CD4-positive, alpha-beta T cell treated with Interleukin-6 for 4 hours (primary cell): ENCODE measurements at places on chromosomes 1 and 21.
A peak's percentile ranks its signal among the peaks of the same experiment; 100 is the strongest.

DNA sequence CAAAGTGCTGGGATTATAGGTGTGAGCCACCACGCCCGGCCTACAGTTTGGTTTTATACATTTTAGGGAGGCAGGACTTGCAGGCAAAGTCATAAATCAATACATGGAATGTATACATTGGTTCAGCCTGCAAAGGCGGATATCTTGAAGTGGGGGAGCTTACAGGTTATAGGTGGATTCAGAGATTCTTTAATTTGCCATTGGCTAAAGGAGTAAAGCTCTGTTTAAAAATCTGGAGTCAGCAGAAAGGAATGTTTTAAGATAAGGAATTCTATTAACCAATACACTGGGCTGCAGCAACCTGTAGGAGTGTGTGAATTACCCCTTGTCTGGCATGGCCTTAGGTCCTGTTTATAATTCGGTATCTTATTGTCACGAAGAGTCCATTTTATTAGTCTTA is 57.6 kb downstream of the OPTC start:
- no peak for DNase-seq

- DNase-seq, result no peak
These were observed 79.4 kb downstream of the SSBP3 start for GRCh38 chr1:54326543-54327385.

- DNase-seq, result no peak
These were observed 153.8 kb downstream of the ADGRL2 start for GRCh38 chr1:81954534-81955020.

DNA sequence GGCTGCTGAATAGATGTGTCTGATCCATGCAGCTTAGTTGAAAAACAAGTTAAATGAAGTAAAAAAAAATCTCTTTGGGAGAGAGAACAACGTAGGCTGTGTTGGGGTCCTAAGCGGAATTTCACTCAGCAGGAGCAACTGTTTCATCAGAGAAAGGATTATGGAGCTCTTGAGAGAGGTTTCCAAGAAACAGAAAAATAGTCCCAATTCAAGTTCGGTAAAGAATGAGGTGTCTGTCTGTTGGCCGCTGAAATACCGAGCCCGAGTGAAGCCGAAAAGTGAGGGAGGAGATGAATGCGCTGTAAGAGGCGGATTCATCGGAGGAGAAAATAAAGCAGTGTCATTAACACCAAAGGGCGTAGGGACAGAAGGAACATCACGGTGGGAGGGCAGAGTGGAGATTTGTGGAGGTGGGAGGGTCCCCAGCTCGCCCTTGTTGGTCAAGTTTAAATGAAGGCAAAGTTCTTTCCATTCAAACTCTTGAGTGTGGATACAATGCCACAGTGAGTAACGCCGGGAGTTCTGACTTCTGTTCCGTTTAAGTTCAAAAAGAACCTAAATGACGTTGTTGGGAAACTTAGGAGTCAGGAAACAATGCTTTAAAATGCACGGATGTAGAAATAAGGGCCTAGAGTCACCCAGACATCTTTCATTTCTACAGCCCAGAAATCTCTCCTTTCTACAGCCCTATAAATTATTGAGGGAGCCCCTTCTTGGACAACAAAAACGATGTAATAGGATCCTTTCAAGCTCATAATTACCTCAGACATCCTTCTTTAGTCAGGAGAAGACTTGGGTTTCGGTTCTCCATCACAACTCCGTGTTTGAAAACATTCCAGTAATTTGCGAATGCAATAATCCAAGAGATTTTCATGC is 15.6 kb upstream of the SLC45A1 start:
- DNase-seq, result no peak

- DNase-seq, result no peak
These were observed 270.7 kb upstream of the C1orf174 start for GRCh38 chr1:4170548-4171340.

DNA sequence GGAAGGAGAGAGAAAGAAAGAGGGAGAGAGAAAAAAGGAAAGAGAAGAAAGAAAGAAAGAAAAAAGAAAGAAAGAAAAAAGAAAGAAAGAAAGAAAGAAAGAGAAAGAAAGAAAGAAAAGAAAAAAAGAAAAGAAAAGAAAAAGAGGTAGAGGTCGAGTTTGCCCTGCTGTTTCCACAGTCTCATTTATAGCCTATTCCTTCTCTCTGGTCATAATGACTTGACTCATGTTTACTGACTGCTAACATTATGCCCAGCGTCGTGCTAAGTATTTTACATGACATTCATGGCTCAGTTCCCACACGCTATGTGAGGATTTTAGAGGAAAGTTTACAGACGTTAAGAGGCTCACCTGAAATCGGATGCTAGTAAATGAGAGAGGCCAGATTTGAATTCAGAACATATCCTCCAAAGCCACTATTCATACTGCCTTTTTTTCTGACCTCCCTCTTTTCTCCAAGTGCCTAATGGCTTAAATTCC is 263.0 kb downstream of the TNR start:
- DNase-seq, result no peak

DNA sequence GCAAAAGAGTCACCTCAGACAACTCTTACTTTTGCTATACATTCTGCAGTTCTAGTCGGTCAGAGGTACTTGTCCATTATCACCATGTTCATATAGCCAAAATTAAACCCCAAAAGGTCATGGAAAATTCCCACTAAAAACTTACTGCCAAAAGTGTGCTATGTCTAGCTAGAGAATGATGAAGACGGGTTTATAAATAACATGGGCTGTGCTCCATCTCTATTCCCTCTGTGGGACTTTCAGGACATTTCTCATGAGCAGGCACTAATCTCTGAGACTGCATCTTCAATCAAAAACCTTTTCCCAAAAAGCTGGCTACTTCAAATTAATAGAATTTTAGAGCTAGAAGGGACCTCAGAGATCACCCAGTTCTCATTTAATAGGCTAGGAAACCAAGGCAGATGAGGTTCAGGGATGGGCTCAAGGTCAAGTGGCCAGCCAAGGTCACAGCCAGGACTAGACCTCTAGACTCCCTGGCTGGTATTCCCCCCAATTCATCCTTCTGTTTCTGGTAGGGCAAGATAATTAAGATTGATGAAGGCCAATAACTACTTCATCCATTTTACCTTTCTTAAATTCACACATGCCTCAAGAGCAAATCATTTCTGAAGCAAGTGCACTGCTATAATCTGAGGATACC is 21.0 kb upstream of the MOB3C start:
- no peak for DNase-seq

GRCh38 chr1:66243548-66244130 is 290.3 kb upstream of the SGIP1 start:
- peak; percentile 21 for DNase-seq

DNA sequence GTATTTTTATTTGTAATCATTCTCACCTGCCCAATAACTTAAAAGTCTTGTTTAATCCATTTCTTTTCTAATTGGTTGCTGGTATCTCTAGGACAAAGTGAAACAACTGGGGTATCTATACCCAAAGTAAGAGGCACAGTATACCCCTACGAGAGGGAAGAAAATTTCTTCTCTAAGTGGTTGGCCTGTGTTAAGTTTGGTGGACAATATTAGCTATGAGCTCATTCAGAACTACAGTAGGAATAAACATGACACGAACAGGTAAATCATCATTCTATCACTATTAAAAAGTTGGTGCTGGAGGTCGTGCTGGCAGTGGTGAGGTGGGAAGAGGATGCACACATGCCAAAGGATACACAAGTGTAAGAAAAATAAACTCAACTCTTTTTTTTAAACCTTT is 99.6 kb downstream of the ZNF644 start:
- no peak for DNase-seq

DNA sequence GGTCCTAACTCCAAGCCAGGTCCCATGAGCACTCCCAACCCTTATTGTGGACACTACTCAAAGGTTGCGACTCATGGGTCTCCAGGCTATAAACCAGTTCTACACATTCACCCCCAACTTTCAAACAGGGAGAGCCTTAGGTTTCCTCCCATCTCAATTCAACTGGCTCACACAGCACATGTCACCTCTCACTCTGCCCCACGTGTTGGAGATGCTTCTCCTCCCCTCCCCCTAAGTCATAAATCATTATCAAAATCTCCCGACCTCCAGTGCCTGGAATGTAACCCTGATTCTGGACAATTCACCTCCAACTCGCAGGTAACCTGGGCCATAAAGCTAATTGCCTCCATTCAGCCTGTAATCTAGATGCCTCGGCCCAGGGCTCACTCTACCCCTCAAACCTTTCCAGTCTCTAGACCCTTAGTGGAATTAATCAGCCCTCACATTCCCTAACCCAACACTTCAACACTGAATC is 595 bp downstream of the AK2 start:
- no peak for DNase-seq

DNA sequence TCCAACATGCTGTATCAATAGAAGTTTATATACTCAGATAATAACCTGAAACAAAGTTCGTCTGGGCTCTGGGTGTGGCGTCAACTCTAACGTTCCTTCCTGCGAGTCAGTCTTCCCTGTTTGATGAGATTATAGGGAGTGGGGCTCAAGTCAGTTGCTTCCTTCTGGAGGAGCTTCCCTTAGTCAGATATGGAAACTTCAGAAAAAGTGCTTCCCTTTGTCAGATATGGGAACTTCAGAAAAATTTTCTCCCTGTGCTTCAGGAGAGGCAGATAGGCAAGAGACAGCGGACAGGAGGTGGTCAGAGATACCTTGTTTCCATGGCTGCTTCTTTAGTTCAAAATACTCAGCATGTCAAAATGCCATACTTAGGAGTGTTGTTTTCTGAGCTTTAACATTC is 51.1 kb upstream of the PRDX6 start:
- DNase-seq, result no peak

DNA sequence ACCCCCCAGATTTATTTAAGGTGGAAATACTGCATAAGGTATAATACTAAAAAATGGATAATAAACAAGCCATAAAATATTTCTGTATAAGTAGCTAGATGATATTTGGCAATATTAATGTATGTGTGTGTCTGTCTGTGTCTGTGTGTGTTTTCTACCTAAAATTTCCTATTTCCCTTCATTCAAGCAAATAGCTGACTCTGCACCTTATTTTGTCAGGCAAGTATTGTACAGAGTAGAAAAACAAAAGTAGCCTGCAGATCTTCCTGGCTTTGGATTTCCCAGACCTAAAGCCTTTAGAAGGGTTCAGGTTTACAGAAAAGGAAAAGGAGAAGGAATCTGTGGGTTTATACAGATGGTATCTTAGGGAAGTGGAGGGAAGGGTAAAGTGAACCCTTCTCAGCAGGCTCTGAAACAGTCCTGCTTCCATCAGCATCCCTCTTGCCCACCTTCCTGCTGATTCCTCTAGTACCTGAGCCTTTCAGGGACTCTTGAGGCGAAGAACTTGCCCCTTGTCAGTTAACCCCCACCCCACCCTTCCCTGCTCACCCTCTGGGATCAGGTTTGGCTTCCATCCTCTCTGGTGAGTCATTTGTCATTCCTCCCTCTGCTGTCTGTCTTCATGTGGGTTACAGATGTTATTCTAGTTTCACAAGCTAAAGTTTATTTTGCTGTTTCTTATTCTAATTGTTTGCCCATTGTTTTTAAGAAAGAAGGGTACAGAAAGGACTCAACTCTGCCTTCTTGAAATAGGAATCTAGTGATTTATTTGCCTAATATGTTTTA is 21.7 kb upstream of the RGS16 start:
- DNase-seq, result no peak

- DNase-seq, result no peak
These were observed 564.2 kb downstream of the SMYD3 start for GRCh38 chr1:245942856-245943255.

DNA sequence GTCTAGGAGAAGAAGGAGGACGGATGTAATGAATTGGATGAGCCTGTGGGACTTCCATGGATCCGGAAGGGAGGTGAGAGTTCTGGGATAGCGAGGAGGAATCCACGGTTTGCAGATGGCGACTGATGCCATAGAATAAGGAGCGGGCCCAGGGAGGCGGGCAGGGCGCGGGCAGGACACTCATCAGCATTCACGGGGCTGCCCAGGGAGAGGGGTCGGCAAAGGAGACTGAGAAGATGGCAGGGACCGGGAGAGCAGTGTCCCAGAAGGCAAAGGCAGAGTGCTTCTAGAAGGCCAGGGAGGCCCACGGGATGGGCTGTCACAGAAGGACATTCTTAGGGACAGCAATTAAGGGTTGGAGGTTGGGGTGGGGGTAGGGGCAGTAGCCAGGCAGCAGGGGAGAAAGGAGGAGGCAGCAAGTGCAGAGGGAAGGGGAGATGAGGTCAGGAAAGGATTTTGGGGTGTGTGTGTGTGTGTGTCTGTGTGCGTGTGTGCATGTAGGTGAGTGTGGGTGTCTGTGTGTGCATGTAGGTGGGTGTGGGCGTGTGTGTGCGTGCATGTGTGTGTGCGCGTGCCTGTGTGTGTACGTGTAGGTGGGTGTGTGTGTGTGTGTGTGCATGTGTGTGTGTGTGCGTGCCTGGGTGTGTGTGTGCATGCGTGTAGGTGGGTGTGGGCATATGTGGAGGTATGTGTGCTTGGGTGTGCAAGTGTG is 1.1 kb upstream of the COL8A2 start:
- no peak for DNase-seq

- no peak for DNase-seq
These were observed 3.8 kb downstream of the CTPS1 start for GRCh38 chr1:40983286-40983685.

- no peak for DNase-seq
These were observed 37.9 kb upstream of the EDEM3 start for GRCh38 chr1:184792450-184792969.

GRCh38 chr21:27173053-27173452 is 206.2 kb upstream of the ADAMTS5 start:
- DNase-seq, result no peak

DNA sequence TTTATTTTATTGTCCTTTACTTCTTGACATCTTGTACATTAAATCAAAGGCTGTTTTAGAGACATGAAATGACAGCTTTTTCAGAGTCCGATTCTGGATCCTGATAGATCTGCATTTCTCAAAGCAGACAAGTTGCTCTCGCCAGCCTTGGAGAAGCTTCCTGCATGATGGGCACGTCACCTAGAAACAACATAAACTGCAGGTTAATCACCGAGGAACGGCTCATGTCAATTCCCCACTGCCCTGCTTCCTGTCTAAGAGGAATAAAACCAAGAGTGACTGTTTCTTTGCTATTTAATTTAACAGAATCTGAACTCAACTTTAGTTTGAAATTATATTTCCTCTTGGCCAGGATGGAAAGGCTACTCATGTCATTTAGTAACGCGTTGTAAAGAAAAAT is 77.0 kb downstream of the RWDD3 start:
- no peak for DNase-seq

GRCh38 chr1:165454091-165454610 is 9.2 kb upstream of the RXRG start:
- DNase-seq, result no peak

GRCh38 chr1:3718764-3719163 is 33.5 kb upstream of the CCDC27 start:
- DNase-seq, result no peak

- no peak for DNase-seq
These were observed 403.6 kb downstream of the PTPRU start for GRCh38 chr1:29639741-29640427.

DNA sequence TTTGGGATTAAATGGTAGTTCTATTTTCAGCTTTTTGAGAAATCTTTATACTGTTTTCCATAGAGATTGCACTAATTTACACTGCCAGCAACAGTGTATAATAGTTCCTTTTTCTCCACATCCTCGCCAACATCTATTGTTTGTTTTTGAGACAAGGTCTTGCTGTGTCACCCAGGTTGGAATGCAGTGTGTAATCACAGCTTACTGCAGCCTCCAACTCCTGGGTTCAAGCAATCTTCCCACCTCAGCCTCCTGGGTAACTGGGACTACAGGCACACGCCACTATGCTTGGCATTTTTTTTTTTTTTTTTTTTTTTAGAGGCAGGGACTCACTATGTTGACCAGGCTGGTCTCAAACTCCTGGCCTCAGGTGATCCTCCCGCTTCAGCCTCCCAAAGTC is 164.5 kb upstream of the CXADR start:
- DNase-seq, result no peak

GRCh38 chr1:167630568-167631385 is 745 bp downstream of the RCSD1 start:
- peak; percentile 45 for DNase-seq
